ENCODE measurements at places on chromosomes 3 and 15.

- DNase-seq: no peak
Measured at GRCh38 chr3:172145031-172145686, 105.8 kb downstream of the FNDC3B start.

DNA sequence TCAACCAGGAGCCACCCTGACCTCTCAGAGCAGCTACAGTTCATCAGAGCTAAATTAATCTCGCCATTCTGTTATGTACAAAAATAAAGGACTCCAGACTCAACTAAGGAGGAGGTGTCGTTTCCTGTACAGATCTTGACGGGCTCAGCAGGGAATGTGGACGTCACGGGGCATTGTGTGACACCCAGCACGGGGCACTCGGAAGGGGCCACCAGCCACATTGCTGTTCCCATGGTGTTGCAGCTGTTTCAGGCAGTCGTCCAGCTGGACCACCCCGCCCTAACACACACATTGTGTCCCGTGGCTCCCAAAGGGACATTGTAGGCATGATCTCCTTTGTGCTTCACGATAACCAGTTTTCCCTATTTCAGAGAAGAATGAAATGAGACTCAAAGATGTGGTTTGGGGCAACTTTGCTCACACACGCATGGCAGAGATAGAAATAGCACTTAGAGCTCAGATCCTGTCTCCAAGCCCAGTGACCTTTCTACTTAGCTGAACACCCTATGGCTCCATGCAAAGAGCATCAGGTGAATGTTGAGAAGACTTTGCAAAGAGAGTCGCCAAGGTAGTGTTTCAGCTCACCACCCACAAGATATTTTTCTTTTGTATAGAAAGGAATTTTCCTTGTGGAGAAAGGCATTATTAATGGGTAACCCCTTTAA is 5.5 kb downstream of the SSUH2 start:
- no peak for DNase-seq

DNA sequence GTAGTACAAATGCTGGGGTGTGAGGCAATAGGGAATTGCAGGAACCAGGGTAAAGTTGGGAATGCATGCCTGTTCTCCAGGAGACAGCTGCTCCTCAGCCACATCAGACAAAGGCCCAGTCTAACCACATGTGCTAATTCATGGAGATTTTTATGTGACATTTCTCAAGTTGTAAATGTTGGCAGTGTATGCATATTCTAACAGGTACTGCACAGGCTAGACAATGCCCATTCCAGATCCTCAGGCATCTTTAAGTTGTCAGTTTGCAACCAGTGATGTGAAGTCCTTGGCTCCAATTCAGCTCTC is 84.9 kb downstream of the EEFSEC start:
- DNase-seq: no peak

GRCh38 chr3:178480795-178481194 is 55.4 kb upstream of the KCNMB2 start:
- no peak for DNase-seq

DNA sequence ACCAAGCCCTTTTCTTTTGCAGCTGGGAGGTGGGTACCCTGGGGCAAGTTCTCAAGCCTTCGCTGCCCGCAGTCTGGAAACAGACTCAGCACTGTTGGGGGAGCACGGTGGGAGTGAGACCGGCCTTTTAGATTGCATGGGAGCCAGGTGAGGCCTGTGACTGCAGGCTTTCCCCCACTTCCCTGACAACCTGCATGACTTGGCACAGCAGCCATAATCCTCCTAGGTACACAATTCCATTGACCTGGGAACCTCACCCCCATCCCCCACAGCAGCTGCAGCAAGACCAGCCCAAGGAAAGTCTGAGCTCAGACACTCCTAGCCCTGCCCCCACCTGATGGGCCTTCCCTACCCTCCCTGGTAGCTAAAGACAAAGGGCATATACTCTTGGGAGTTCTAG is 52.2 kb upstream of the CCDC80 start:
- DNase-seq: no peak

DNA sequence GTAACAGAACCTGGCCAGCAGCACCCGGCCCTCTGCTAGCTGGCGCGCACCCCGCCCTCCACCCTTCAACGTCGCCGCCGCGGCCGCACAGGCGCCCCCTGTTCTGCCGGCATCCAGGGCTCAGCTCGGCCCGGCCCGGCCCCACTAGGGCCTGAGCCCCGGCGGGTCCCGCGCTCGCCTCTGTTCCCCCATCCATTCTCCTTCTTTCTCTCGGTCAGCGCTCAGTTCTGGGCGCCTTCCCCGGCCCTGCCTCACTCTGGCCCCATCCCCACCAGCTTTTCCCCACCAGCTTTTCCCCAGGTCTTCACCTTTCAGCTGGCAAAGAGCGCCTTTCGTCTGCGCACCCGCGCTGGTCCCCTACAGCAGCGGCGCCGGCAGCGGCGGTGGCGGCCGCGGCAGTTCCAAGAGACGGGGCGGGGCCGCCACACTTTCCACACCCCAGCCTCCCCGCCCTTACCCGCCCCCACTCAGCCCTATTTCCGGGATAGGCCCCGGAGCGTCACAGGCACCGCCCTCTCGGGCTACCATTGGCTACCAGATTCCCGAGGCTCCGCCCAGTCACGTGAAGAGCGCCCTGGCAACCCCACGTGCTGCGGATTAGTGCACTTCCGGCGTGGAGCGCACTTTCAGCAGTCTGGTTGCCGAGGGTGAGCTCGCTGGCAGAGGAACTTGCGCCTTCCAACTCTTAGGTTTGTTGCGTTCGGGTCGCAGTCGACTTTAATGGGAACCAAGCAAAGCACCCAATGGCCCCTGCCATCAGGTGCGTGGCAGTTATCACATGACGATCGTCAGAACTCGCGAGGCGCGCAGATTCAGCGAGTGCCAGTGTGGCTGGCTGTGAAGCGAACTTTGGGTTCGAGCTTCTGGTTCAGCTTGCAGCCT is at the start of gene EIF5A2:
Gene EIF5A2 (minus strand): TSS at position 403 of the 882 bp plus-strand sequence. CDS start 831 bp downstream, outside the sequence.
- peak; percentile 99 for DNase-seq

DNA sequence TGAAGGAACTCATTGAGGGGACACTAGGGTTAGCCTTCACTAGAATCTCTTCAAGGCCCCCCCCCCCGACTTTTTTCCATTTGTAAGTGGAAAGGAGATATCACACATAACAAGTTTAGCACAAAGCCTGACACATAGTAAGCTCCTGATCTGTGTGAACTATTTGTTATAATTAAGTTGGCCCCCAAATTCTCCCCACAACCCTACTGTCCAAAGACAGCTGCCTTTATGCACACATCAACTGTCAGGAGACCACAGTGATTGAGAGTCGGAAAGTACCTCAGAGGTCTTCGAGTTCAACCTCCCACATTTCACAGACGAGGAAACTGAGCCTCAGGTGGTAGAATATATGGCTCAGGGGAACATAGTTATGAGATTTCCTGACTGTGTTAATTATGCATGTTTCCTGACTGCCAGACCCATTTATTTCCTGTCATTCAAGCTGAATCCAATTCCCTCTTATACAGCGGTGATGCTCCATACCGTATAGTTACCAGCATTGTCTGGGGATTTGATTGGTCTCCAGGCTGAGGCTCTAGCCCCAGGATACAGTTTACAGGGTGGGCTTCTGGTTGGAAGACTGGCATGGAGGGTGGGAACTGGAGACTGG is 227.4 kb upstream of the CMC1 start:
- no peak for DNase-seq

DNA sequence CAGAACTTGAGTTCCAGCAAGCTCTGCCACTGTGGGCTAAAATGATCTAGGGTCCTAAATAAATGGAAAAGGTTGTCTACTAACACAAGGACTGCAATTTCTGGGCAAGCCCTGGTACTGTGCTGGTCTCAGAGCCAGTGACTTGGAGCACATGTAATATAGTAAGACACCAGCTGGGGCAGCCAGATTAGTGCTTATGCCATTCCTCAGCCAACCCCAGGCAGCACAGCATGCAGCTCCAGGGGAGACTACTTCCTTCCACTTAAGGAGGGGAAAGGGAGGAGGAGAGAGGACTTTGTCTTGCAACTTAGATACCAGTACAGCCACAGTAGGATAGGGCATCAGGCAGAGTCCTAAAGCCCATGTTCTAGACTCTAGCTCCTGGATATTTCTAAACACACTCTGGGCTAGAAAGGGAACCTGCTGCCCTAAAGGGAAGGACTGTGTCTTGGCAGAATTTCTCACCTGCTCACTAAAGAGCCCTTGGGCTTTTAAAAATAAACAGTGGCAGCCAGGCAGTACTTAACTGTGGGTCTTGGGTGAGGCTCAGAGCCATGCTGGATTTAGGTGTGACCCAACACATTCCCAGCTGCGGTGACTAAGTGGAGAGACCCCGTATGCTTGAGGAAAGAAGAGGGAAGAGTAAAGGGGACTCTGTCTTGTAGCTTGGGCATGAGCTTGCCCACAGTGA is 223.7 kb upstream of the BCHE start:
- no peak for DNase-seq

- no peak for DNase-seq
Measured at GRCh38 chr3:175103298-175103697, 244.2 kb downstream of the NAALADL2 start.

DNA sequence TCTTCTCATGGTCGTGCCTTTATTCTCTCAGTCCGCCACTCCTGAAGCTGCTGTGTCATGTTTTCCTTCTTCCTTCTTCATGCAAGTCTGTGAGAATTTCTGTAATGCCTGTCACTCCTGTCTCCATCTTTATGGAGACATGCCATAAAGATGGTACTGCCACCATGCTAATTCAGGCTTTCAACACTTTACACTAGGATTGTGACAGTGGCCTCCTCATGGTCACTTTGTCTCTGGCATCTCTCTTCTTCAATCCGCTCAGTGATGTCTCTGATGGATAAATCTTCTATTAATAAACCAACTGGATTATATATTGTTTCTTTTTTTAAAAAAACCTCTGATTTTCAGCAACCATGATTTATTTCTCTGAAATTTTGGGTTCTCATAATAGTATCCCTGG is 18.1 kb downstream of the PPM1L start:
- DNase-seq: no peak

GRCh38 chr15:58298879-58299850 is 132.6 kb upstream of the LIPC start:
- DNase-seq: no peak

DNA sequence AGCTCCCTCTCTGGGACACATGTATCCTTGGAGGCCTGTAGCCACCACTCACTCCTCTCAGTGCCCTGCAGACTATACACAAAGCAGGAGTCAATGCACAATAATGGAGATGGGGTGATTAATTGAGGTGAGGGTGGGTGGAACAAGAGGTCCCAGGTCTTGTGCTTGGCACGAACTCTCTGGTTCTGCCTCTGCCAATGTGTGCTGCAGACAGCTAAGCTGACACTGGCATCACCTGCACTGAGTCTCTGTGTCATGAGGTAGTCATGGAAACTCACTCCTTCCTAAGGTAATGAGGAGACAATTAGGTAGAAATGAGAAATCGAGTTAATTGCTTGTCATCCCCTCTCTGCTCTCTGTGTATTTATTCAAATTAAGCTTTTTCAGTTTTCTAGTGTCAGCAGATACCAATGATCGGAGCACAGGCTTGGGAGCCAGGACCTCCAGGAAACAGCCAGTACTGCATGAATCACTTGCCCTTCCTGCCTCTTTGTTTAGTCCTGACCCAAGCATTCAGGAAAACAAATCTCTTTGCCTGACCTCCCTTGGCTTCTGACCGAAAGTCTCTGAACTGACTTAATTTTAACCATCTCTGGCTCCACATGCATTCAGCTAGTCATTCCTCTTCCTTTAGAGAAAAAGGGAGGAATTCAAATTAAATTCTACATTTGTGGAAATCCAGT is 56.7 kb downstream of the DRD3 start:
- DNase-seq: no peak

DNA sequence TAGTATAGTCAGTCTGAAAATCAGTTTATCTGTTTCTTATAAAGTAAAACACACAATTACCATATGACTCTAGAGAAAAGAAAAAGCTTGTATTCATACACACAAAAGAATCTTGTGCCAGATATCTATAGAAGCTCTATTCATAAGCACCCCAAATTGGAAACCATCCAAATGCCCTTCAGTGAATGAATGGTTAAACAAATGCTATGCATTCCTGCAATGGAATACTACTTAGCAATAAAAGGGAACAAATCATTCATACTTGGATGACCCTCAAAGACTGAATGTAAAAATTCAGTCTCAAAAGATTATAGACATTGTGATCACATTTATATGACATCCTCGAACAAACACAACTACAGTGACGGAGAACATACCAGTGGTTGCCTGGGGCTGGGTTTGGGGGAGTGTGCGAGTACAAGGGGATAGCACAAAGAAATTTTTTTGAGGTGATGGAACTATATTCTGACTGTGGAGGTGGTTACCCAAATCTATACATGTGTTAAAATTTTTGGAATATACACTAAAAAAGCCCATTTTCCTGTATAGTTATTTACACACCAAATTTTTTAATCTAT is 680.6 kb downstream of the NTRK3 start:
- DNase-seq: no peak

DNA sequence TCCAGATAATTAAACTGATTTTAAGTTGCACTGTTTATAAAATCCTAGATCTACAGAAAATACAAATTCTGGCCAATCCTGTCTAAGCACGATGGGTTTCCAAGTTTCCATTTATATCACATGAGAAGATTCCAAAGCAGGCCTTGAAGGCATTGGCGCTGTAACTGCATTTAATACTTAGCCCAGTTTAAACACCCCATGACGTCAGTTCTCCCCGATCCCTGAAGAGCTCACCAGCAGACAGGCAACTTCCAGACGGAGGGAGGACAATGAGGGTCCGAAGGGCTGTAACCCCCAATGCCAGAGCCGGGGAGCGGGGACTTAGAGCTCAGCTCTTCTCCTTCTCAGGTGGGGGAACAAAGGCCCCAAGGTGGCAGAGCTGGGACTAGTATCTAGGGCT is 117.3 kb downstream of the XXYLT1 start:
- DNase-seq: no peak

DNA sequence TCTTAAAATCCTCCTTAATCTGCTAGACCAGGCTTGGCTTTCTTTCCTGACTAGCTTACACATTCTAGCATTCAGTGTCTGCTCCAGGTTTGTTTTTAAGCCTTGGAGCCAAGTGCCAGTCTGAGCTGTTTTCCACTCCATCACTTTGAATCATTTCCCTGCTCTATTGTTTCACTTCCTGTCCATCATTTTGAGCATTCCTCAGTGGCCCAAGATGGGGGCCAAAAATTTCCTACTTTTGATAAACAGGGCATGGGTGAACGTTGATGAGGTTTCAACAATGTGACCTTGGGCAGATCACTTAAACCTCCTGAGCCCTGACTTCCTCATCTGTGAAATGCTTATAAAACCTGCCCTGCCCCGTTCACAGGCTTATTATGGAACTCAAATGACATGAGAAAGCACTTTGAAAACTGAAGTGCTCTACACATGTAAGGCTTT is 4.4 kb downstream of the CYP19A1 start:
- no peak for DNase-seq

- DNase-seq: no peak
Measured at GRCh38 chr3:138082992-138083386, 32.4 kb downstream of the DZIP1L start.
